ENCODE measurements at places on chromosomes 5 and 9.

- no peak for DNase-seq
These were observed 70.0 kb downstream of the NXNL2 start for GRCh38 chr9:88604836-88605511.

DNA sequence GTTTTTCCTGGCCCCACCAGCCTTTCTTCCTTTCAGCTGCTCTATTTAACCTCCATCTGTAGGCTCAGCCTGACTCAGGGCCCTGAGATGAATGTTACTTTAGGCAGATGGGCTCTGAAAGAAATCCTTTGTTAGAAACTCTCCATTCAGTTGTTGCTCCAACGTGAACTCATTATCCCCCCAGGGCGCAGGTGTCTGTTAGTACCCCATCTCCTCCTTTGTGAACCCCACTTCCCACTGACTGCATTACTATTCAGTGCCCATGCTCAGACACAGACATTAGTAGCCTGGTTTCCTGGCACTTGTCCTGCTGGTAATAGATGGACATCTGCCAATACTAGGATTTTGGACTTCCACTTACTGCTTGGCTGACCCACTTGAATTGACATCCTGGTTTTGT lies 1271.6 kb downstream of the PTPRD start:
- no peak for DNase-seq

DNA sequence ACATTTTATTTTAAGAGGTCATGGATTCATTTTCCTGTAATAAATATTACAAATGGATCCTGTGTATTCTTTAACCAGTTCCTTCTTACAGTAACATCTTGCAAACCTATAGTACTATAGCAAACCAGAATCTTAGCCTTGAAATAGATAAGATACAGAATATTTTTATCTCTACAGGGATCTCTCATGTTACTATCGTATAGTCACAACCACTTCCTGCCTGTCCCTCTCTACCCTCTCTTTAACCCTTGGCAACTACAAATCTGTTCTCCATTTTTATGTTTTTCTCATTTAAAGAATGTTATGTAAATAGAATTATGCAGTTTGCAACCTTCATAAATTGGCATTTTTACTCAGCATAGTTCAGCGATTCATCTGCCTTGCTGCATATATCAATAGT lies 454.0 kb downstream of the DIRAS2 start:
- DNase-seq, result peak; percentile 28

GRCh38 chr5:75089662-75090061 lies 37.3 kb upstream of the GCNT4 start:
- DNase-seq, result no peak

- DNase-seq, result no peak
These were observed 185.8 kb downstream of the CD180 start for GRCh38 chr5:67010684-67011409.

- DNase-seq, result no peak
These were observed 114.6 kb downstream of the MED27 start for GRCh38 chr9:131965103-131965502.

DNA sequence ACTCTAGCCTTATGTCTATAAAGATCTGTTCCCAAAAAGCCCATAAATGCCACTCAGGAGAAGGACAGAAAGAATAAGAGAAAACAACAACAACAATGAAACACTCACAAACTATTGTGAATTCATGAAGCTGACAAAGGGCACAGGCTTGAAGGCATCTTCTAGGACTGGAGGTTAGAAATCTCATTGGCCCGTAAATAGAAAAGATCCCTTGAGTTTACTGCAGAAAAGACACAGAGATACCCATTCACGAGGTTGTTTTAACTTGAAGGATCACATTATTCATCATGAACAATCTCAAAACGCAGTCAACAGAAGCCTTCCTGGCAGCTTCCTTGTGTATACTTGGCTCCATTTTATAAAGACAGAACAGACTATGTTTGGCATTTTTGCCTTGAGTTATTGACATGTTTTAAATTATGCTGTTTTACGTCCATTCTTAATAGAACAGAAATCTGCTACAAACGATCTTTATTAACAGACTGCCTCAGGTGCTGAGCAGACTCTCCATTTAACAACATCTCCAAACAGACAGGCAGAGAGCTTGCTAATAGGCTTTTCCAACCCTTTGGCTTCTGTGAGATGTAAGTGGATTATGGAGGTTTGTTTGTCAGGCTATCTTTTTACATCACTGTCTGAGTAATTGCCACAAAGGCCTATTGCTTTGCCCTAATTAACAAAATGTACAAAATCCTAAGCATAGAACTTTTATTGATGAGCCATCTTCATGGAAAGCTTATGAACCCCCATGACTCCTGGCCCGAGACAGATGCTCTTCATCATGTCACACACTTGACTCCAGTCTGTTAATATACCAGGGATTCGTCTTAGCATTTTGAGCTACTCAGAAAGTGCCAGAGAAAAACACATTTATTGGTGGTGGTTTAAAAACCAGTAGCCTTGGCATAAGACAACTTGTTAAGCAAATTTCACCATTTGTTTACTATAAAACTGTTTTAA lies 735.3 kb upstream of the ZNF608 start:
- no peak for DNase-seq

DNA sequence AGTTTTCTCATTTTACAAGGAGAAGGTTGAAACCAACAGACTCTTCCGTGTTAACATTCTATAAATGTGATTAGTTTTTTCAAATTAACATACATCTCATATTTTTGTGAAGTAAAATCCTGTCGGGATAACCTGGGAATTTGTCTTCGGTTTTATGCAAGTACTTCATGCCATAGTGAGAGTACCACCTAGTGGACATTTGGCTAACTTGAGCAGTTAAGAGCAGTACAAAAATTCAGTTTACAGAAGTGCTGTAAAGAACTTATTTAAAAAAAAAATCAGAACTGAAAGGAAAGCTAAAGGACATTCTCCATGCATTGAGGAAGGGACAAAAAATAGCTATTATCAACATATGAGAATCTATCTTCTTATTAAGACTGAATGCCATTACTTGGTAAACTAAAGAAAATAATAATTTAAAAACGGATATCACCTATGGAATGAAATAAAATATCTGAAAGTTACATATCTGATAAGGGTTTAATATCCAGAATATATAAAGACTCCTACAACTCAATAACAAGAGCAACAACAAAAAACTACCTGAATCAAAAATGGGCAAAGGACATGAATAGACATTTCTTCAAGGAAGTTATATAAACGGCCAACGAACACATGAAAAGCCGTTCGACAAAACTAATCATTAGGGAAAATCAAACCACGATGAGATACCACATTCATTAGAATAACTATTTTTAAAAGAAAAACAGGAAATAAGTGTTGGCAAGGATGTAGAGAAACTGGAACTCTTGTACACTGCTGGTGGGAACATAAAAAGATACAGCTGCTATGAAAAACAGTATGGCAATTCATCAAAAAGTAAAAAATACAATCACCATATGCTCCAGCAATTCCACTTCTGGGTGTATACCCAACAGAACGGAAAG lies 117.0 kb upstream of the GNA14 start:
- DNase-seq, result peak; percentile 66

DNA sequence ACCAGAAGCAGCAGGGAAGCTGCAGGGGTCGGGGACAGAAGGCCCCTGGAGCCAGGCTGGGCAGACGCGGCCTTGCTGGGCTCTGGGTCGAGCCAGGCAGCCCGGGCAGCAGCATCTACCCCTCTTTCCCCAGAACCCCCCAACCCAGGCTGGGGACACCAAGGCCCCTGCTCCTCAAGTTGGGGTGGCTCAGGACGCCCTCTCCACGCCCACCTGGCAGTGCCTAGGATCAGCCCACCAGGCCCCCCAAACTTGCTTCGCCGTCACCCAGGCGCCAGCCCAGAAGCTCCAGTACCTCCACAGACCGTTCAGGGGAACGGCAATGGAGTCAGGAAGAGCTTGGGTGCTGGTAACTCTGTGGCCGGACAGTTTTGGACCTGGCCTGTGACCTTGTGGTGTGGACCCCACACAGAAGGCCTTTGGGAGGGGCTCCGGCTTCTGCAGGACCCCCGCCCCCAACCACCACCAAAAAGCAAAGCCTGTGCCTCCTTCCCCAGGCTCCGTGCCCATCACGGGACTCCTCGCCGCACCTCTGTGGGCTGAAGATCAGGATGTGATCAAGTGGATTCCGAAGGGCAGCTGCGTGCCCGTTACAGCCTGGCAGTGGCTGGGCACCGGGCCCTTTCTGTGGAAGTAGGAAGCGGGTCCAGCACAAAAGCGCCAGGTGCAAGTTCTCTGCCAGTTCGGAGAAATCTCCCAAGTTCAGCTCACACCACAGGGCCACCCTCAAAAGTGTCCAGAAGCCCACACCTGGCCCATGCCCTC lies 2.1 kb downstream of the SLC12A7 start:
- no peak for DNase-seq

DNA sequence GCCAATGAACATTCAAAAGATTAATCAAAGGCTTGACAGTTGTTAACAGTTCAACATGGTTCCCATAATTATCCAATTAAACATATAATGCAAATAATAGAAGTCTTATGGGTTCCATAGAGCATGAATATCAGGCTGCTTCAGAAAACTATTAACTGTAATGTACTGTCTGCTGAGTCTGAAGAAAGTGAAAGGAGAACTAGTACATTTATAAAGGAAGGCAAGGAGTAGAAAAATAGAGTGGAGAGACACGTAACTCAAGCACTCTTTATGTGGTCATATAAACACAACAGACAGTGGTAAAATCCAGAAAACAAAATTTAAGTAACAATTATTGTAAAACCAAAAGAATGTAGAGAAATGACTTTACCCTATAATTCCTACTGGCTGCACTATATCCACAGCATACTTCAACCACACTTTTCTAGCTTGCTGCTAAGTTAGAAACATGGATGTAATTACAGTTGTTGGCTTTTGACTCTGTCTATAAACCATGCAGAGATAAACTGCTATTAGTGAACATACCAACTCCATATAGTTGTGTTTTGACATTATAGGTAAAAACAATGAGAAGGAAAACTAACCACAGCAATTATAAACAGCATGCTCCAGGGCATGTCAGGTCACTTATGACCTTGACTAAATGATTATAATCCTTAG lies 32.7 kb downstream of the NFIB start:
- DNase-seq, result no peak

GRCh38 chr9:82645600-82645999 lies 417.3 kb downstream of the RASEF start:
- DNase-seq, result no peak

DNA sequence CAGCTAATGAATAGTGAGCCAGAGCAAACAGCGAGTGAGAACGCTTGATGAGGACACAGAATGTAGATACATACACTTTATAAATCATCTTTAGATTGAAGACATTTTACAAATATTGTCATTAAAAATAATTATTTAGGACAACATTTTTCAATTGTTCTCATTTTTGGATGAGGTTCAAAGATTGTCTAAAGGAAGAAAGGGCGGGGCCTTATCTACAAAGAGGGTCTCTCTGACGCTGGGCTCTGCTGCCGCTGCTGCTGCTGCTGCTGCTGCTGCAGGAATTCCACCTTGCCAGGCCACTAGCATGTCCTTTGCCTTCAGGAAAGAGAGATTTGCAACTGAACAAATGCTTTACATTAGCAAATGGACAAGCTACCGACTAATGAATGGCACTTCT lies 220.7 kb upstream of the TMEM161B start:
- DNase-seq, result no peak

DNA sequence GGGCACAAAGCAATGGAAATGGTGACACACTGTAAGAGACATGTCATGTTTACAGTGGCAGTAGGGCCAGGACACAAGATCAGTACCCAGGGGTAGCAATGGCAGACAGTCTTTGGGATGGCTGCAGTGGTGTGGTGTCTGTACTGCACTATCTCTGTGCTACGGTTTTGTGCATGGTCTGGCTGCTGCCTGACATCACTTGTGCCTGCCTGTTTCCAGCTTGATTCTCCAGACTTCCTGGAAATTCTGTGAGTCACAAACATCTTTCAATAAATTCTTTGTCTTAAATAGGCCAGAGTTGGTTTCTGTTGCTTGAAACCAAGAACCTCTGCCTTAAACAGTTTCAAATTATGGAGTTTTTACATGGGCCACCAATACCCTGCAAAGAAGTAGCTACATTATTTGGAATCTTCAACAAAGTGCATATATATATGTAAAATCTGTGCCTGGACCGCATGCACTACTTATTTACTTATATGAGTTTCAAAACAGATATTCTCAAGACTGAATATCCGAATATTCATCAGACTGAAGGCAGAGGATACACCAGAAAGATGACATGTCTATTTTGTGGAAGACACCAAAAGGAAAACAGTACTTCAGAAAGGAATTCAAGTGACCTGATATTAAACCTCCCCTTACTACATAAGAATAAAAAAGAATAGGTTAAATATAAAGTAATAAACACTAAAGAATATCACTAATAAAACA lies 188.1 kb downstream of the RFX3 start:
- no peak for DNase-seq

DNA sequence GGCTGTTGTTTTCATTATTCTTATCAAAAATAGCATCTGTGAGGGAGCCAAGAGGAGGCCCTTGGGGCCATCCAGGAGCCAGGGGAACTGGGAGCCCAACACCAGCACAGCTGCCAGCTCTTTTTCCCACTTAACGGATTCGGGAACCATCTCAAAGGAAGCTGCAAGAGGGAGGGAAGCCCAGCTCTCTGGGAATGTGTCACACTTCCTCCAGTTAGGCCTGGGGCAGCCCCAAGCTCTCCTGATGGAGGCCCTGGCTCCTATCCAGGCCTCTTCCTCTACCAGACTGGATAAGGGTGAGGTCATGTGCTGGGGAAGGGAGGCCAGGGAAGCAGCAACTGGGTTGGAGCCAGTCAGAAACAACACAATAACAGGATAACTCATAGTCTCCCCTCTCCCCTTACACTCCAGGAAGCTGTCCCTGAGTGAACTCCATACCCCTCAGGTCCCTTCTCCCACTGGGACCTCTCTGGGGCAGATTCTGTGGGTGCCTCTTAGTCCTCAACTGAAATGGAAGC lies 12.7 kb downstream of the CSF2 start:
- no peak for DNase-seq

- DNase-seq, result peak; percentile 71
These were observed 57.4 kb downstream of the GCNT1 start for GRCh38 chr9:76516350-76516749.

DNA sequence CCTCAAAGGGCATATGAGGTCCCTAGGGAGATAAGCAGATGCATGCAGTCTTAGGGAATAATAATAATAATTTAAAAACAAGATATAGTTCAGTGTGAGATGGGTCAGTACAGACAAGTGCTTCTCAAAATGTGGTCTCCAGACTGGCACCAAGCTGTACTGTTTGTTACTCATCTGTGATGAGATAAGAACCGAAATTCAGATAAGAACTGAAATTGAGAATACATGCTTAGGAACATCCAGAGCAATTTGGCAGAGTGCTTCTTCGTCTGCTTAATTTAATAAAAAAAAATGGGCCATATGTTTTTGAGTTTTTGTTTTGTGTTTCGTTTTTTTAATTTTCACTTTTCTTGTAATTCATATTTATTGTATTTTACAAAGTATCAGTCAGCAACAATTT lies 86.5 kb upstream of the SGCD start:
- no peak for DNase-seq

All from hematopoietic multipotent progenitor cell treated with erythropoietin and hydrocortisone succinate and interleukin-3 and kit ligand, for 6 days (in vitro differentiated cells).